ENCODE measurements at places on chromosomes 3 and 15.

- DNase-seq = no peak
These were observed 13.2 kb downstream of the INO80 start for GRCh38 chr15:41102854-41103253.

DNA sequence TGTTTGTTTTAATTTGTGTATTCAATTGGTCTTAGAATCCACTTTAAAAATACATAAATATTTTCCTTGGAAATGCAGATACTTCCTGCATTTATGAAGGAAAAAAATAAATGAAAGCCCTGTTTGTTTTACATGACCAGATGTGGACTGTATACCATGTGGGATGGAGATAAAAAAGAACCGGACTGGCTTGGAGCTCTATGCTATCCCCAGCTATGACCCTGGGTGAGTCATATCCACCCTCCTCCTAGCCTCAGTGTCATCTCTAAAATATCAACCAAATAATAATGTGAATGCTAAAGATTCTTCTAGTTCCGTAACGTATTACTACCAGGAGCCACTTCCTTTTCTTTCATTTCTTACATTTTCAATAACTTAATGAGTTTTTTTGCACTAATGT, 44.5 kb upstream of the PDZRN3 start:
- no peak for DNase-seq

DNA sequence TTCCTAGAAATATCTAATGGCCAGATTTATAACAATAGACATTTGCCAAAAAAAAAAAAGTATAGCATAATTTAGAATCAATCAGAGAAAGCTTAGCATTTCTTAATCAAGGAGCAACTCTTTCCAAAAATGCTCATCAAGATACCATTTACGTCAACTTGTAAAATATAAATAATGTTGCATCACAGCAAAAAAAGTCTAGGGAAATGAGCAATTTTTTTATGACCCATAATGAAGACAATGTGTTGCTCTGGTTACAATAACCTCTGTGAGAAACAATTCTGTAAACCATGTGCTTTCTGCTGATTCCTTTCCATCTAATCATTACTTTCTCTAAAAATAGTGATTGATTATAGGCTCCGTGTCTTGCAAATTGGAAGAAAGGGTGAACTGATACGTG, 36.3 kb downstream of the KBTBD8 start:
- no peak for DNase-seq

- DNase-seq = no peak
These were observed 10.1 kb upstream of the CAPN3 start for GRCh38 chr15:42349186-42349585.

GRCh38 chr15:88802991-88803240, 320 bp upstream of the ACAN start:
- no peak for DNase-seq

DNA sequence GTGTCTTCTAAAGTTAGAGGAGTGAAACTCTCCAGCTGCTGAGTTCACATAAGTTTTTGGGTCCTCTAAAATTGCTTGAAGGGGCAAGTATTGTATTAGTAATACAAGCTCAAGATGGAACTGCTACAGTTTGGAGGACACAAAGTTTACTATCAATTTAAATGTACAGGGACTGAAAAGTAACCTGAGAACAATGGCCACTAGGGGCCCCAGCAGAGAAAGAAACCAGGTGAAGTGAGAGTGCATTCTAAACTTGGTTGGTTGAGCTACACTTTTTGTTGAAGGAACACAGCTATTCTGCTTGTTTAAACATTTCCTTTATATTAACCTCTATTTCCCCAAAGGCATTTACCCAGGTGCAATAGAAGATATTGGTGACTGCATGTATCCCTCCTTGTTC, 755.5 kb downstream of the GBE1 start:
- no peak for DNase-seq

GRCh38 chr3:195284842-195285241, 13.9 kb upstream of the XXYLT1 start:
- no peak for DNase-seq

GRCh38 chr15:31200735-31201151, 99.2 kb upstream of the TRPM1 start:
- peak; percentile 74 for DNase-seq

DNA sequence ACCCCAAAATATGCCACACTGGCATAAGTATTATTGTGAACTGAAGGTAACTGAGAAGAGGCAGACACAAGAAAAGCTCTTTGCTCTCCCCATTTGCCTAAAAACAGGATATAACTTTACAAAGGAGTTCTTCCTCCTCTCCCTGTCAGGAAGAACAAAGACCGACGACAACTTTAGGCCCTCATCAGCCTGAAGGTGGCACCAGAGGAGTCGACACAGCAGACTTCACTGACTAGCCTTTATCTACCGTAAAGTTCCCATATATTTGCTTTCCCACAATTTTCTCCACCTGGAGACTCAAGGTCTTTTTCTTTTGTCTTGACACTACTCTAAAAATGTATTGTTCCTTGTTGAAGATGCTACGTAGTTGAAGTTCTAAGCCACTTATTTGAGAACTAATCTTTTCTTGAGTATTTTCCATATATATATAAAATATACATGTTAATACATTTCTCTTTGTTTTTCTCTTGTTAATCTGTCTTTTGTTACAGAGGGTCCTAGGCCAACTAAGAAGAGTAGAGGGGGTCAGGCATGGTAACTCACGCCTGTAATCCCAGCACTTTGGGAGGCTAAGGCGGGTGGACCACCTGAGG, 16.2 kb upstream of the XIRP1 start:
- peak; percentile 78 for DNase-seq

GRCh38 chr15:93307513-93307912, 218.5 kb upstream of the RGMA start:
- DNase-seq = no peak

GRCh38 chr3:196645096-196645495, 5.6 kb downstream of the NRROS start:
- no peak for DNase-seq

DNA sequence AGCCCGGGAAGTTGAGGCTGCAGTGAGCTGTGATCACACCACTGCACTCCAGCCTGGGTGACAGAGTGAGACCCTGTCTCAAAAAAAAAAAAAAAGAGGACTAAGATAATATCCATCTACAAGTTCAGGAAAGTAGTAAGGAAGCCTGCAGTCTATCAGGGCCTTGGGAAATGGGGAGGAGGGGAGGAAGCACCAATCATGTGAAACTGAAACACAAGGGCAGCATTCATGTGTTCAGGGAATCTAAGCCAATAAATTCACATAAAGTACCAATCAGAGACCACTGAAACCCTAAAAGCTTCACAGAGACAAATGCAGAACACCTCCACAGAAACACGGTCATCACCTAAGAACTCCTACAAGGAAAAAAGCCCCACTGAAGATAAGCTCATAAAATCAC, 22.9 kb upstream of the HHATL start:
- DNase-seq = no peak

DNA sequence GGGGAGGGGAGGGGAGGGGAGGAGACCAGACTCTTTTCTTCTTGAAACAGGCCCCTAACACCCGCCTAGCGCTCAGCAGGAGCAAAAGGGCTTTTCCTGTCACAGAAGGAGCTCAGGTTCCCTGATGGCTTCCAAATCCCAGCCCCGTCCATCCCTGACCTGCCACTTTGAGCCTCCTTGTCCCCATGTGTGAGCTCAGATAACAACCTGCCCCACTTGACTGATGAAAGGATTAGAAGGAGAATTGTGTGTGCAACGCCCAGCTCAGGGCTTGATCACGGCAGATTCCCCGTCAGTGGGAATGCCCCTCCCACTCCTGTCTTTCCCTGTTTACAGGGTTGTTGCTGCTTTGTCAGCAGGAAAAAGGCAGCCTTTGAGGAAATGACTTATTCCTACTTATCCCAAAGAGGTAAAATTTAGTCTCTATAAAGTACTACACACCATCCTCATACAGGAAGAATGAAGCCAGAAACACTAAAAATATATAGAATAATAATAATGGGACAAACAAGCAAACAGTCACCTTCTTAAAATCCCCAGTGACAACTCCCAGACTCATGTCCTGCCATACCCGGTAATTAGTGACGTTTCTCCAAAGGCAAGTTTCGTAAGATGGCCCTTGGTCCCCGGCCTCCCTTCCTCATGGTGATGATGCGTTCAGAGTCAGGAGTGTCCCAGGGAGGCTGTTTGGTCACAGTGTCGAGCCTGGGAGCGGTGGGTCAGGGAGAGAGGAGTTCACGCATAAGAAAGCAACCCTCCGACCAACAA, 6.1 kb upstream of the LRRC15 start:
- no peak for DNase-seq

DNA sequence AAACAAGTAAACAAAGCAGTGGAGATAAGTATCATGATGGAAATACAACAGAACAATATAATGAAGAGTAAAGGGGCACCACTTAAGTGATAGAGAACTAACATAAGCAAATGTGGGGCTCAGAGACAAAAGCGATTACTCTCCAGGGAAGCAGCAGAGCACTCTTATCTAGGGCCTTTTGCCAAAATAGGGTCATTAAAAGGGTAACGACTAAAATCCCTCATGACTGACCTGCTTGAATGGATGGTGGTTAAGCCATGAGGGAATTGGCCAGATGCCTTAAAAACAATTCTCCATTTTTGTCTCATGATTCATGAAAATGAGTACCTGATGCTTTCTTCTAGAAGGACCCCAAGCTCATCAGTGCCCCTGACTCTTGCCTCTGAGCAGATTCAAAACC, 3.2 kb upstream of the SLC7A14 start:
- DNase-seq = no peak

DNA sequence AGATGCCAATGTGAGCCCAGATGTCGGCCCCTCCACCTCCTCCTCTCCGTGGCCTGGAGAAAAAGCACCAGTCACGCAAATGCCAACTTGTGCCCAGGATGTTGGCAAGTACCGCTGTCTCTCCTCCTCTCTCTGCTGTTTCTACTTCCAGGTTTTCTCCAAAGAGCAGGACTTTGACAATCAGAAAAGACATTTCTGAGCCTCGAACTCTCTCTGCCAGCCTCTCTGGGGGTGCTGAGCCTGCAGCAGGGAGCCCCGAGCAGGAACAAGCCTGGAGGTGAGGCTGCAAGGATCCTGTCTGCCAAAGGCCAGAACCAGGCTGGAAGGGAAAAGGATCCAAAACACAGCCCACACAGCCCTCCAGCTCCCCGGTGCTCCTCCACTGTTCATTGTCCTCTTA, 89.7 kb downstream of the SEC22A start:
- DNase-seq = no peak

DNA sequence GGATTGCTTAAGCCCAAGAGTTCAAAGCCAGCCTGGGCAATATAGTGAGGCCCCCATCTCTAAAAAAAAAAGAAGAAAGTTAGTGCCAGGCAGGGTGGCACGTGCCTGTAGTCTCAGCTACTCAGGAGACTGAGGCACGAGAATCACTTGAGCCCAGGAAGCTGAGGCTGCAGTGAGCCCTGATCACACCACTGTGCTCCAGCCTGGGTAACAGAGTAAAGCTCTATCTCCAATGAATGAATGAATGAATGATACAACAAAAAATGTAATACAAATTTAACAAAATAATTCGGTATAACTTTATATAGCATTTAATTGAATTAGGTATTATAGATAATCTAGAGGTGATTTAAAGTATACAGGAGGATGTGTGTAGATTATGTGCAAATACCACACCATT, 29.7 kb downstream of the DENND4A start:
- DNase-seq = no peak

DNA sequence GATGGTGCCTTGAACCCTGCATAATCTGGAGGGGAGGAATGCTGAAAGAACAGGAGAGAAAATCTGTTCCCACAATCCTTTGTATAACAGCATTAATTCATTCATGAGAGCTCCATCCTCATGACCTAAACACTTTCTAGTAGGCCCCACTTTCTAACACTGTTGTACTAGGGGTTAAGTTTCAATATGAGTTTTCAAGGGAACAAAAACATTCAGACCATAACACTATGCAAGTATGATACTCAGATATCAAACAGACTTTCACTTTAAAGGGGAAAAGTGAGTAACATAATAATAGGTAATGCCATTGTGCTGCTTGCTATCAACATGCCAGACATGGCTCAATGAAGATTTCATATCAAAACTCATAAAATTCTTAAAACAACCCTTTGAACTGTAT, 32.4 kb upstream of the PLSCR2 start:
- DNase-seq = no peak

GRCh38 chr3:106212665-106213222, 343.9 kb upstream of the CBLB start:
- no peak for DNase-seq

DNA sequence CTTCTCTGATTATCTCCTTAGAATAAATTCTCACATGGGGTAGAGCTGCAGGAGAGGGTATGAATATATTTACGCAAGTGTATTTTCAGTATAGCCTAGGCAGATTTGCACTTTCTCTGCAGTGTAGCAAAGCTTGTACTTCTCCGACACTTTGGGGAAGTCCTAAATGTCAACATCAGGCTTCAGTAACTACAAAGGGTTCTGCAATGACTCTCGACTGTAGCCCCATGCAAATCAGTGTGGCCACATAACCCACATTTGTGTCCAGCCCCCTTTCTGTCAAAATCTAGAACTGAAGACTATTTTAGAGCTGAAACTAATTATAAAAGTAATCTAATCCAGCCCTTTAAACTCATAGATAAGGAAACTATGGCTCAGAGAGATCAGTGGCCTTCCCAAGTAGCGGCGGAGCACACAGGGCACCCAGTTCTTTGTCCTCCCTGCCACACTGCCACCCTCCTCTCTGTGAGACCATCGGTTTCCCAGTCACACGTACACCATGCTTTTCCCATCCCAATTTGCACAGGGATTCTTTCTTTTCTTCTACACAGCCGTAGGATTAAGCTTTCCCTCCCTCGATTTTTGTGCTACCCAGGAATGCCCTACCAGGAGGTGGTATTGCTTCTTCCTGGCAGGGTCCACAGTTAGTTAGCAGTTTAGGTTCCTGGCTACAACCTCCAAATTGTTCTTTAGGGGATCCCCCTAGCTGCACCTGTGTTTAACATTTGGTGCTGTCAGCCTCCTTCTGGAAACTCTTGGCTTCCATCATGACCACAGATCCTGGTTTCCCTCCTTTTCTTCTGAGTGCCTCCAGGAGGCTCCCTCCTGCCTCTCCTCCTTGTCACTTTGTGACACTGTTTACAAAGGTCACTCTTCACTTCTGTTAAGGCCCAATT, 22.9 kb downstream of the MRAS start:
- DNase-seq = no peak

DNA sequence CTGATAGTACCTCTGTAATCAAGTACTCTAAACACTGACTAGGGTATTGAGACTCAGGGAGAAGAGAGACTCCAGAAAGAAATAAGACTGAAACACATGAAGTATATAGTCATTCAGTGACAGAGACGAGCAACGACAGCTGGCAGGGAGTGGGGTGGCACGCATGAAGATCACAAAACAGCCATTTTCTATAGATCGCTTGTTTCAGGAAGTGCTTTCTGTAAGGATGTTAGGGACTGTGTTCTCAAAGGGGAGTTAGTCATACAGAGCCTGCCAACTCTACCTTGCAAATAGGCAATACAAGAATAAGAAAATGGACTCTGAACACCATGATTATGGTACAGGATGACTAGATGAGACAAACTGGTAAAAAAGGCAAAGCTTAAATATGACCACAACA, 139.5 kb downstream of the TBL1XR1 start:
- no peak for DNase-seq

- DNase-seq = no peak
These were observed 192.5 kb upstream of the TSC22D2 start for GRCh38 chr3:150215616-150216015.
